Activated B cell treated with CpG ODN at 0.5 μM for 24 hours (primary cell): ENCODE measurements at places on chromosomes 2 and 18. TPM values are rescaled to one million over a fixed set of nuclear protein-coding genes. Genes with fewer than 3 reads are reported as not detected.

DNA sequence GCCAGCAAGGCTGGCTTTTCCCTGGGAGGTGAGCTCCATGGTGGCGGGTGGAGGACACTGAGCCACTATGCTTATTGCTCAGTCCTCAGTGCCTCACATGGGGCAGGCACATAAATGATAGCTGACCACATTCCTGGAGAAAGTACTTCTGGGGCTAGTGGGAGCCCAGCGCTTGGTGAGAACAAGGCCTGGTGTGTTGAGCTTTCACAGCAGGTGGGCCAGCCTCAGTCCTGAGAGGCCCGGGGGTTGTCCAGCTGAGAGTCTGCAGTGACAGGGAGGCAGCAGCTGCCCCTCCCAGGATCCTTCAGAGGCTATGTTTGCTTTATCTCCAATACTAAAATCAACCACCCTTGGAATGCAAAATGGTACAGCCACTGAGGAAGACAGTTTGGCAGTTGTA, 217.7 kb downstream of the ZBTB7C start:
- no peak for DNase-seq

The GPBAR1 gene
- 0.67 and 0.81 TPM in 2 replicates for total RNA-seq

The LYPD6 gene
- total RNA-seq, result not detected in 2 replicates

The CDH2 gene
- total RNA-seq, result not detected in 2 replicates

The HOXD3 gene
- total RNA-seq, result not detected in 2 replicates

The CD226 gene
- 6.7 and 8.3 TPM in 2 replicates for total RNA-seq

The FAP gene
- total RNA-seq, result not detected in 2 replicates

DNA sequence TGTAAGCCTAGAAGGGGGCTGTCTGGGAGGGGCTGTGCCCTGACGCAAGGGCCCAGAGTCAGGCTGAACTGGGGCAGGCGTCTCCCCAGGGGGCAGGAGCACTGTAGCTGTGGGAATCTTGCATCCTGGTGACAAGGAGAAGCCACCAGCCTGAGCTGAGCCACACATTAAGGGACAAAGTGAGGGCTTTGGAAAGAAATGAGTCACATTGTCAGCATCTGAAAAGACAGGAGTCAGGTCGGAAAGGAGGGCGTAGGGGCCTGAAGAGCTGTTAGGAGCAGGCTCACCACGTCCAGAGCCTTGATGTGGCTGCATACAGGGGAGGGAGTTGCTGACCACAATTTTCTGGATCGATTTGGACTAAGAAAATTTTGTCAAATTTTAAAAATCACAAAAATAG, 298.6 kb downstream of the CYP26B1 start:
- DNase-seq, result no peak

GRCh38 chr2:47061944-47062678, 93.0 kb downstream of the STPG4 start:
- DNase-seq, result no peak
